Uterus (tissue), 4 donors: ENCODE measurements at places on chromosomes 16 and 17. TPM values are rescaled to one million over a fixed set of nuclear protein-coding genes. Genes with fewer than 3 reads are reported as not detected.

DNA sequence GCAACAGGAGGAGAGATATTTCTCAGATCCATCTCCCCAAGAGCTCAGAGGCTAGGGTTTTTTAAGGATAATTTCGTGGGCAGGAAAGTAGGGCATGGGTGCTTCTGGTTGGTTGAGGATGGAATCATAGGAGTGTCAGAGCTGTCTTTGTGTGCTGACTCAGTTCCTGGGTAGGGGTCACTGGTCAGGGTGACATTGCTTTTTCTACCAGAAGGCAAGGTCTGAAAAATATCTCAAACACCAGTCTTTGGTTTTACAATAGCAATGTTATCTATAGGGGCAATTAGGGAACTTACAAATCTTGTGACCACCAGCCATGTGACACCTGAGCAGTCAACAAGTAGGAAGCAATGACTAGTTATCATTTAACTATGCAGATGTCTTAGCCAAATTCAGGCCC, 82.9 kb upstream of the DYNLRB2 start:
- DNase-seq: no peak
- no peak overlapping the region for H3K4me3 ChIP-seq
- no peaks in the 10 kb centered on the region for H3K36me3 ChIP-seq

GRCh38 chr17:49996495-49997300, 1.7 kb upstream of the DLX3 start:
- H3K36me3 ChIP-seq: no peaks in the 10 kb centered on the region
- H3K27ac ChIP-seq: no peak overlapping the region
- H3K4me1 ChIP-seq: peaks cover 21% of the 10 kb centered on the region
- H3K4me3 ChIP-seq: no peak overlapping the region
- peaks cover 69% of the 10 kb centered on the region for H3K27me3 ChIP-seq
- DNase-seq: peak; percentile 62

DNA sequence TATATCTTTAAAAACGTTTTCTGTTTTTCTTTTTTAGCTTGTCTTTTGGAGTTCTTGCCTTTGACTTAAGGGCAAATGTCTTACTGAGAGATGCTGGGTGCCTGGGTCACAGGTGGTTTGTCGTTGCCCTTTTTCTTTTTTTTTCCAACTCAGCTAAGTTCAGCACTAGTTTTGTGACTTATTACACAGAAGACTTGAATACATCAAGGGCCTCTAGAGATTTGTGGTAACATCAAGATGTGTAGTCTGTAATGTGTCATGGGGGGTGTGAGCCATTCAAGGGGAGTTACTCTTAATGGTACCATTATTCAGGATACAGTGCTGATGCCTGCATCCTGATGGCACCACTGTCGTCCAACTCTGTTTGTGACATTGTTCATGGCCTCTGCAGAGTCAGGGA, 95.1 kb downstream of the PRKCA start:
- DNase-seq: no peak
- H3K27ac ChIP-seq: no peak overlapping the region
- no peak overlapping the region for H3K4me3 ChIP-seq
- no peaks in the 10 kb centered on the region for H3K27me3 ChIP-seq
- no peaks in the 10 kb centered on the region for H3K36me3 ChIP-seq

DNA sequence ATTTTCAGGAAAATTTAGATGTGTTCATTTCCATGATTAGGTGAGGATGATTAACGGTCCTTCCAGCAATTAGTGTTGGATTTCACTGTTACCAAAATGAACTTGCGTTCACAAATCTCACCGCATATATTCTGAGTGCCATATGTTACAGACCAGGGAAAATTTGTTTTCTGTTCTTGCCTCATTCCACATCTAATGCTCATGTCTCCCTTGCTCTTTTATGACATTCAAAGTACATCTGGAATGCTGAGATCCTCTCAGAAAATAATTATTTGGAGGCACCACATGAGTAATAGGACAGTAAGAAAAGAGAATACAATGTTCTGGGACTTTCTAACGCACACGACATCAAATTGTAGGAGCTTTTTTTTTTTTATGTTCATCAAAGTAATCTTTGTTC, 406.5 kb downstream of the SHISA9 start:
- no peaks in the 10 kb centered on the region for H3K4me1 ChIP-seq
- DNase-seq: no peak
- no peaks in the 10 kb centered on the region for H3K36me3 ChIP-seq
- no peak overlapping the region for H3K27ac ChIP-seq
- H3K4me3 ChIP-seq: no peak overlapping the region
- no peaks in the 10 kb centered on the region for H3K27me3 ChIP-seq

DNA sequence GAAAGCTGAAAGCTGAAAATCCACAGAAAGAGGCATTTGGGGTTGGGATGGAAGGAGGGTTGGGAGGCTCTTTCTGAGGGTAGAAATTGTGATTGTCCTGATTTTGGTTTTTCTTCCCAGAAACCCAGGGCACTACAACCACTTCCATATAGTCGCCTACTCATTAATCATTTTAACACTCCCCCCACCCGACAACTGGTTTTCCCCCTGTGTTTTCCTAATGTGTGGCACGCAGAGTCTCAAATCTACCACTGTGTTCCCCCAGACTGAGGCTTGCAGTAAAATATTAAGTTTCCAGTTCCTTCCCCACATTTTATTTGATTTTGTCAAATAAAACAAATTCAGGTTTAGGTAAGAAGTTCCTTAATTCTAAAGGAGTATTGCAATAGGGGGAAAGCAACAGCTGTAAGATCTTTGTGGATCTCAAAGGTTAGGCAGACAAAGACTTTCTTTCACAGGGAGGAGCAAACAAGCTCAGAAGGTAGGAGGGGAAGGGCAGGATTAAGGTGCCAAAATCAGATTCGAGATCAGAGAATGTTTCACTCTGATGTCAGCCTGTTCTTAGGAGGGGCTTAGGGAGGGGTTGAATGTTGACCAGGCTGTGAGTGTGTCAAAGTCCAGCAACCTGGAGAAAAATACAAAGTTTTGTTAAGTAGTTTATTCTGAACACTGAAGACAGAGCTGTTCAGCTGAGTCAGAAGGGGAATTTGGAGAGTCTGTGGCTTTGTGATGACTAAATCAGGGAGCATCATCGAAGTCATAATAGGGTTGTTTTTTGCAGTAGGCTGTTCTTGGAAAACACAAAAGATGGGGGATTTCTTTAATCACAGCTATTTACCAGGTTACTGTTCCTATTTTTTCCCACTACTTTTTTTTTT, 3.6 kb downstream of the ZNF267 start:
- H3K27me3 ChIP-seq: no peaks in the 10 kb centered on the region
- peaks cover 3% of the 10 kb centered on the region for H3K4me1 ChIP-seq
- H3K27ac ChIP-seq: peak overlapping the region; percentile 76
- no peak overlapping the region for H3K4me3 ChIP-seq
- DNase-seq: no peak
- H3K36me3 ChIP-seq: no peaks in the 10 kb centered on the region

- no peaks in the 10 kb centered on the region for H3K4me1 ChIP-seq
- H3K36me3 ChIP-seq: no peaks in the 10 kb centered on the region
- DNase-seq: no peak
- H3K27ac ChIP-seq: no peak overlapping the region
These were observed 18.8 kb downstream of the PCTP start for GRCh38 chr17:55769625-55770000.

DNA sequence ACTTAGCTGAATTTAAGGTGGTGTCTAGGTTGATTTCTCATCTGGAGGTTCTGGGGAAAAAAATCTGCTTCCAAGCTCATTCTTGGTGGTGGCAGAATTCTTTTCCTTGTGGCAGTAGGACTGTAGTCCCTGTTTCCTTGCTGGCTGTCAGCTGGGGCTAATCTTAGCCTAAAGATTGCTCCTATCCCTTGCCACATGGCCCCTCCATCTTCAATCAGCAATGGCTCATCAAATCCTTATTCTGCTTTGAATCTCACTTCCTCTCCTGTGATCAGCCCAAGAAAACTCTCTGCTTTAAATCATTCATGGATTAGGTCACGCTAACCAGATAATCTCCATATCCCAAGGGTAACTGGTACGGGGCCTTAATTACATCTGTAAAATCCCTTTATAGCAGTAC, 6.6 kb downstream of the FAM20A start:
- H3K4me1 ChIP-seq: peaks cover 29% of the 10 kb centered on the region
- H3K36me3 ChIP-seq: no peaks in the 10 kb centered on the region
- peak overlapping the region; percentile 91 for H3K27ac ChIP-seq

- no peak overlapping the region for H3K4me3 ChIP-seq
- no peaks in the 10 kb centered on the region for H3K4me1 ChIP-seq
- no peaks in the 10 kb centered on the region for H3K27me3 ChIP-seq
- DNase-seq: no peak
- H3K27ac ChIP-seq: no peak overlapping the region
- H3K36me3 ChIP-seq: no peaks in the 10 kb centered on the region
These were observed 22.0 kb downstream of the KPNA2 start for GRCh38 chr17:68057531-68057952.

GRCh38 chr16:66961065-66961744, at the start of gene CES3:
Gene CES3 (plus strand): TSS chr16:66961266. CDS start chr16:66961308, 42 bp downstream.
- H3K36me3 ChIP-seq: no peaks in the 10 kb centered on the region
- DNase-seq: no peak
- H3K4me3 ChIP-seq: no peak within 1 kb of the TSS
- H3K27me3 ChIP-seq: no peaks in the 10 kb centered on the region
- H3K27ac ChIP-seq: no peak within 1 kb of the TSS

GRCh38 chr16:58333985-58334384, 39.2 kb upstream of the PRSS54 start:
- no peak overlapping the region for H3K27ac ChIP-seq
- DNase-seq: no peak
- H3K36me3 ChIP-seq: no peaks in the 10 kb centered on the region
- H3K27me3 ChIP-seq: no peaks in the 10 kb centered on the region

DNA sequence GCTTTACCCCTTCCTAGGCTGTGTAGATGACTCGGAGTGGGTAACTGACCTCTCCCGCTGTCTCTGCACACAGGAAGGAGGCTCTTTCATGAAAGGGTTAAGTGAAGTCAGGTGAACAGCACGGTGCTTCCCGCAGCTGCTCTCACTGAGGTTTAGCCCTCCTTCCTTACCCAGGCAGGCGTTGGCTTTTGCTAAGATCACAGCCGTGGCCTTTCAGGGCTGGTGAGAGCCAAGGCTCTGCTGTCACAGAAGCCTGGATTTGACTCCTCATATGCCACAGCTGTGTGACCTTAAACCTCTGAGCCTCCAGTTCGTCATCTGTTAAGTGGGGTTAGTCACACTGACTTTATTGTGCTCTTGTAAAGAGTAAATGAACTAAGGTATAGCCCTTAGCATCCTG, 90.9 kb upstream of the PLCG2 start:
- no peak overlapping the region for H3K27ac ChIP-seq
- H3K4me3 ChIP-seq: no peak overlapping the region
- DNase-seq: no peak
- no peaks in the 10 kb centered on the region for H3K4me1 ChIP-seq
- H3K27me3 ChIP-seq: no peaks in the 10 kb centered on the region
- H3K36me3 ChIP-seq: no peaks in the 10 kb centered on the region

- DNase-seq: no peak
- H3K4me3 ChIP-seq: no peak overlapping the region
- H3K27ac ChIP-seq: no peak overlapping the region
- H3K27me3 ChIP-seq: no peaks in the 10 kb centered on the region
- H3K4me1 ChIP-seq: no peaks in the 10 kb centered on the region
These were observed 86.3 kb downstream of the DYNLRB2 start for GRCh38 chr16:80627108-80627507.

DNA sequence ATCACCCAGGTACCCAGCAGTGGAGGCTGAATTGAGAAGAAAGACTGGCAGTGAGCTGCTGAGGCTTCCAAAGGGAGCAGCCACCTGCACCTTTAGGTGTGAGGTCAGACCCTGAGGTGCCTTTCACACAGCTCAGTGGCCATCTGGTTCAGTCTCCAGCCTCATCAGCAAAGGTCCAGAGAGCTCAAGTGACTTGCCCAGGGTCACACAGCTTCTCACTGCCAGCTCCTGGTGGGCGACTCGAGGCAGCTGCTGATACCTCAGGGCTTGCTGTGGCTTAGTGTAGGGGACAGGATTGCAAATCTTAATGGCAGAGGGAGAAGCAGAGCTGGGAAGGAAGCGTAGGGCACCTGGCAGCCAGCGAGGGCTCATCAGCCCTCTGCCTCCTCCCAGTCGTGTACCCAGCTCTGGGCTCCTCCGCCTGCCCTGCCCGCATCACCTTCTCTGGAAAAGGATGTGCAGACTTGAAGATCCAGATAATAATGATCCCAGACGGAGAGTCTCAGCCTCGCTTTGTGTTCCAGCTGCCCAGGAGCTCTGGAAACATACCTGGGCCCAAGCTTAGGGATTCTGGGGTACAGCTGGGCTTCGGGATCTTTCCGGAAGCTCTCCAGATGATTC, 165.3 kb upstream of the GSE1 start:
- no peaks in the 10 kb centered on the region for H3K27me3 ChIP-seq
- H3K4me1 ChIP-seq: no peaks in the 10 kb centered on the region
- DNase-seq: no peak

KIF2B gene
- total RNA-seq: not detected

PRSS21 gene
- total RNA-seq: not detected

PDIA2 gene
- not detected for total RNA-seq

CD79B gene
- total RNA-seq: 4.2 TPM

TEKT1 gene
- 0.12 TPM for total RNA-seq

CAVIN1 gene
- 520 TPM for total RNA-seq

LRRC36 gene
- 2.8 TPM for total RNA-seq
